ENCODE measurements at places on chromosomes 1 and 21. TPM values are rescaled to one million over a fixed set of nuclear protein-coding genes. Genes with fewer than 3 reads are reported as not detected.
A peak's percentile ranks its signal among the peaks of the same experiment; 100 is the strongest.

DNA sequence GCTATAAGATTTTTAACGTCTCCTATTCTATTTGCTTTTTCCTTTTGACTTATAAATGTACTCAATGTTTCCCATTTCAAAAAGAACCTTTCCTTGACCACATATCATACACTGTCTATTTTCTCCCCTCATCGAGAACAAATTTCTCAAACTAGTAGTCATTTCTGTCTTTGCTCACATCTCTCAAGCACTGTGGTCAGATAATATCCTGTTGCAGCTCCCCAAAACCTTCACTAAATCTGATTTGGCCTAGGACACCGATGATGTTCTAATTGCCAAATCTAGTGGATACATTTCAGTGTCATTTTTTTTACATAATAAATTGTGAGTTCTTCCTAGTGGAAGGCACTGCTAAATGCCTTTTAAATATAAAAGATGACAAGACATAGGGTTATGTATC lies 19.4 kb downstream of the CXADR start:
- DNase-seq = no peak
- H3K27ac ChIP-seq = no peak overlapping the region
- H3K36me3 ChIP-seq = no peaks in the 10 kb centered on the region
- no peak overlapping the region for H3K4me3 ChIP-seq
- H3K4me1 ChIP-seq = no peaks in the 10 kb centered on the region

- no peak overlapping the region for H3K4me3 ChIP-seq
- H3K36me3 ChIP-seq = no peaks in the 10 kb centered on the region
- H3K27me3 ChIP-seq = peaks cover 40% of the 10 kb centered on the region
- no peaks in the 10 kb centered on the region for H3K4me1 ChIP-seq
Measured at GRCh38 chr1:19957779-19958178, 21.6 kb downstream of the PLA2G2A start.

DNA sequence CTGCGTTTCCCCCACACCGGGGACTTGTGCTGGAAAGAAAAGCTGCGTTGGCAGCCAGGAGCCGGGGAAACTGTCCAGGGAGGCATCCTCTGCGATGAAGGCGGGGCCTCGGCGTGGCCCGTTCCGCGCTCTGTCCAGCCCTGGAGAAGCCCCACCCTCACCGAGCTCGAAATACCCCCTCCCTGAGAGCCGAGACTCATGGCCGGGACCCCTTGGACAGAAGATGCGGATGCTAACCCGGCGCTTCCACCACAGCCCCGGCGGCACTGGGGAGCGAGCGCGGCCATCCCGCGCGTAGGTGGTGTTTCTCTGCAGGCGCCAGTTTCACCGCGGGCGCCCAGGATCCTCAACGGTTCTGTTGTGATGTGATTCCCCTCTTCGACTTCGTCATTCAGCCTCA lies 31.6 kb downstream of the PDE9A start:
- no peak for DNase-seq
- H3K36me3 ChIP-seq = peaks cover 3% of the 10 kb centered on the region
- H3K27me3 ChIP-seq = peaks cover 47% of the 10 kb centered on the region
- no peak overlapping the region for H3K4me3 ChIP-seq
- H3K27ac ChIP-seq = no peak overlapping the region

Gene PERM1
- 0.31 TPM for total RNA-seq

Gene DMRTA2
- total RNA-seq = not detected

Gene TMPRSS3
- not detected for total RNA-seq

DNA sequence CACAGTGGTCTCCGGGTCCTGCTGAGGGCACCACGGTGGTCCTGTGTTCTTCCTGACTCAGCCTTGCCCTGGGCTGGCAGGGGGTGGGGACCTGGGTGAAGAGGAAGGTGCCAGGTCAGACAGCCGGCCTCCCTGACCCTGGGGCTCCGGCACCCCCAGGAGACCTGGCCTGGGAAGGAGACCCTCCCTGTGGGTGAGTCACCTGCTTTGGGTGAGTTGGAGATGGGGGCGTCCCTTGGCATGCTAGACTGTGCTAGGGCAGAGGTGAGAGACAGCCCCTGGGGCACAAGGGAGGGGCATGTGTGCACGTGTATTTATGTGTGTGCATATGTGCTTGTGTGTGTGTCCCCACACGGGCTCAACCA lies 23.4 kb downstream of the SPSB1 start:
- H3K4me3 ChIP-seq = no peak overlapping the region
- peaks cover 89% of the 10 kb centered on the region for H3K4me1 ChIP-seq
- H3K36me3 ChIP-seq = peaks cover 25% of the 10 kb centered on the region
- no peak for DNase-seq
- H3K27ac ChIP-seq = peak overlapping the region; percentile 99

Gene ICOSLG
- 5.2 TPM for total RNA-seq

- H3K4me3 ChIP-seq = no peak overlapping the region
- no peak for DNase-seq
- H3K27ac ChIP-seq = no peak overlapping the region
- H3K4me1 ChIP-seq = peaks cover 7% of the 10 kb centered on the region
Measured at GRCh38 chr21:25895565-25896205, 160.9 kb downstream of the GABPA start.

- peaks cover 37% of the 10 kb centered on the region for H3K36me3 ChIP-seq
- H3K4me1 ChIP-seq = peaks cover 41% of the 10 kb centered on the region
- H3K27ac ChIP-seq = peak overlapping the region; percentile 49
- H3K4me3 ChIP-seq = no peak overlapping the region
- DNase-seq = no peak
- no peaks in the 10 kb centered on the region for H3K27me3 ChIP-seq
Measured at GRCh38 chr1:110053552-110054428, 16.7 kb downstream of the ALX3 start.

Gene LAMB3
- 5.5 TPM for total RNA-seq

GRCh38 chr21:43763901-43764523 lies 12.1 kb downstream of the CSTB start:
- H3K27me3 ChIP-seq = no peaks in the 10 kb centered on the region
- peaks cover 9% of the 10 kb centered on the region for H3K36me3 ChIP-seq
- DNase-seq = no peak
- H3K27ac ChIP-seq = no peak overlapping the region
- peaks cover 26% of the 10 kb centered on the region for H3K4me1 ChIP-seq
- H3K4me3 ChIP-seq = no peak overlapping the region

Gene SERTAD4
- 71.7 TPM for total RNA-seq

DNA sequence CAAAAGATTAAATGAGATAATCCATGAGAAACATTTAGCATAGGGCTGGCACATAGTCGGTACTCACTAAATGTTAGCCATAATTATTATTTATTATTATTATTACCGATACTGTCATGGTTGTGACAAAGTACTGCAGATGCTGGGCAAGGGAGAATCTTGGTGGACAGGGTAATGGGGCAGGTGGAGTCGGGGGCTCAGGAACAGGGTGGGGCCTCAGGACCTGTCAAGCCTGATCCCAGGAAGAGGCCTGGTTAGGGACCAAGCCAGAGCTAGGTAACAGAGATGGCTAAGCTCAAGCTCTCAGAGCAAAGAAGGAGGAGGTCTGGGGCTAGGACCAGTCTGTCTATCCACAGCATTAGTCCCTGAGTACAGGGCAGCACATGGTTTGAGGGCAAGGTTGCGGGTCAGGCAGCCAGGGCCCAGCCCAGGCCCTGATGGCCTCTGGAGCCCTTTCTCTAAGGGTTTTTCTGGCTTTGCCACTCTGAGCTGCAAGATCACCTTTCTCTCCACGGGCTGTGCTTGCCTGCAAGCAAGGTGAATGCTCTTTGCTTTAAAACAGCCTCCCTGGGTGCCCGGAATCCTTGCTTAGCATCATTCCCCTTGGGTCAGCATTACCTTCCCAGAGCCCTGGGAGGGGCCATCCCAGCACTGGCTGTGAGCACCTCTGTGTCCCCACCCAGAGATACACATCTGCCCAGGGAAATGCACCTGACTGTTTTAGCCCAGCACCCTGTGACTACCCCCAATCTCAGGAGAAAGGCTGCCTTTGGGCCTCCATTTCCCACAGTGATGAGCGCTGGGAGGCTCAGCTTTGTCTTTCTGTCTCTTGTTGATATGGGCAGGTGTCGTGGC lies 572.0 kb downstream of the PTPRU start:
- no peaks in the 10 kb centered on the region for H3K36me3 ChIP-seq
- peaks cover 24% of the 10 kb centered on the region for H3K27me3 ChIP-seq
- DNase-seq = peak; percentile 42

Gene GJA5
- not detected for total RNA-seq

Gene EXOSC10
- 49.8 TPM for total RNA-seq

GRCh38 chr1:244296447-244296846 lies 155.3 kb downstream of the ADSS2 start:
- H3K4me1 ChIP-seq = peaks cover 6% of the 10 kb centered on the region
- DNase-seq = peak; percentile 28
- no peak overlapping the region for H3K27ac ChIP-seq
- H3K27me3 ChIP-seq = no peaks in the 10 kb centered on the region

Gene SPRR4
- total RNA-seq = not detected

Gene DDAH1
- total RNA-seq = 93.0 TPM

- H3K4me1 ChIP-seq = peaks cover 36% of the 10 kb centered on the region
- H3K4me3 ChIP-seq = no peak overlapping the region
- DNase-seq = no peak
- H3K27me3 ChIP-seq = no peaks in the 10 kb centered on the region
- H3K36me3 ChIP-seq = peaks cover 13% of the 10 kb centered on the region
Measured at GRCh38 chr1:211574705-211575104, 4.3 kb downstream of the SLC30A1 start.

DNA sequence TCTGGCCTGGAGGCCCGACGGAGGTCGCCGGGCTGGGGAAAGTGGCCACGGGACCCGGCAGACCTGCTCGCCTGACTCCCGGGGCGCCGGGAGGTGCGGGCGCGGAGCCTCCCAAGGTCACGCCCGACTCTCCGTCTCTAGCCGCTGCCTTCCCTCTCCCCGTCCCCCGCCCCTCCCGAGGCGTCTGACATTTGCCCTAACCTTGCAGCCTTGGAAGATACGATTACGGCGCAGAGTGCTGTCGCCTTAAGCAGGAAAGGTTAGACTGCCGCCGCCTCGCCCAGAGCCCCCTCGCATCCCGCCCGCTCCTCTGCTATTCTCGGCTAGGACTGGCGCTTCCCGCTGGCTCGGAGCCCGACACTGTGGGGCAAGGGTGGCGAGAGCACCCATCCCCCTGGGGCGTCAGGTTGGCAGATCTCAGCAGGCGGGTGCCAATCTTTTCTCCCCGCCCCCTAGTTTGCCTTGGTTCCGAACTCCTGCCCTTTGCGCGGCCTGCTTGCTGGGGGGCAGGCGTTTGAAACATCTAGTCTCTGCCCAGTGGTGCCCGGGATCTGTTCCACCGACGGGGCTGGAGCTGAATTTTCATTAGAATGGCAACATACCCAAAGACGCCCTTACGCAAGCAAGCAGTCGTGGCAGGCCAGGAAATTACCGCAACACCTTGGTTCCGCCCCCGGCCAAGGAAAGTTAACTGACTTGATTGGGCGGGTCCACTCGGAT lies 835 bp downstream of the PGM1 start:
- no peaks in the 10 kb centered on the region for H3K27me3 ChIP-seq
- H3K4me1 ChIP-seq = peaks cover 34% of the 10 kb centered on the region
- peak overlapping the region; percentile 82 for H3K27ac ChIP-seq

- no peaks in the 10 kb centered on the region for H3K27me3 ChIP-seq
- no peaks in the 10 kb centered on the region for H3K36me3 ChIP-seq
- H3K27ac ChIP-seq = no peak overlapping the region
- DNase-seq = no peak
Measured at GRCh38 chr1:146031476-146031875, 9.9 kb upstream of the HJV start.
